ENCODE measurements at places on chromosomes 7 and 10.

DNA sequence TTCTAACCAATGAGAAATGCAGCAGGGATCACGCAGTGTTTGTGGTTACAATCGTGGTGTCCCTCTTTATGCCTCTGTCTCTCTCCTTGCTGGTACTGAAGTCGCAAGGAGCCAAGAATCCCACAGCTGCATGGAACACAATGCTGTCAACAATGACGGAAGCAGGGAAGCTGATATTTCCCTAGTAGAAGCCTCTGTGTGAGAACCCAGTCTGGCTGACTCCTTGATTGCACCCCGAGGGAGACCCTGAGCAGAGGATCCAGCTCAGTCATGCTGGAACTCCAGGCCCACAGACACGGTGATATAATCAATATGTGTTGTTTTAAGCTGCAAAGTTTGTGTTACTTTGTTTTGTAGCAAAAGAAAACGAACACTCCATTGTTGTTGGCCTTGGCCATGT lies 677.9 kb downstream of the PARD3 start:
- DNase-seq, result no peak

GRCh38 chr7:93817004-93817403 lies 73.5 kb downstream of the TFPI2 start:
- DNase-seq, result no peak

DNA sequence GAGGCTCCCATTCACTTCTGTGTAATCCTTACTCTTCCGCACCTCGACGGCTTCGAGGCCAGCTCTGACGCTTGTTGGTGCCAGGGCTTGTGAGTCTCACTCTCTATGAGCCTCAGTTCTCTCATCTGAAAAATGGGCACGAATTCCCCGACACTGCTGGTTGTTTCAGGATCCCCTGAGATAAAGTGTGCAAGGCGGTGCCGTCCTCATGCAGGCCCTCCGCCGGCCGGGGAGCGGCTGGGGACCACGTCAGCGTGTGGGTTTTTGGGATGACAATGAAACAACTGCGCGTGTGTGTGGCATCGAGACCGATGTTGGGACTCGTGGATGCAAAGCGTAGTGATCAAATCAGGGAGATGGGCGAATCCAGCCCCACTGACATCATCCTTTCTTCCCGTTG lies 75.6 kb downstream of the FOXL3 start:
- DNase-seq, result no peak

- no peak for DNase-seq
These were observed 702 bp downstream of the TMEM130 start for GRCh38 chr7:98869027-98869596.

GRCh38 chr10:115844591-115844990 lies 428.4 kb downstream of the GFRA1 start:
- DNase-seq, result no peak

DNA sequence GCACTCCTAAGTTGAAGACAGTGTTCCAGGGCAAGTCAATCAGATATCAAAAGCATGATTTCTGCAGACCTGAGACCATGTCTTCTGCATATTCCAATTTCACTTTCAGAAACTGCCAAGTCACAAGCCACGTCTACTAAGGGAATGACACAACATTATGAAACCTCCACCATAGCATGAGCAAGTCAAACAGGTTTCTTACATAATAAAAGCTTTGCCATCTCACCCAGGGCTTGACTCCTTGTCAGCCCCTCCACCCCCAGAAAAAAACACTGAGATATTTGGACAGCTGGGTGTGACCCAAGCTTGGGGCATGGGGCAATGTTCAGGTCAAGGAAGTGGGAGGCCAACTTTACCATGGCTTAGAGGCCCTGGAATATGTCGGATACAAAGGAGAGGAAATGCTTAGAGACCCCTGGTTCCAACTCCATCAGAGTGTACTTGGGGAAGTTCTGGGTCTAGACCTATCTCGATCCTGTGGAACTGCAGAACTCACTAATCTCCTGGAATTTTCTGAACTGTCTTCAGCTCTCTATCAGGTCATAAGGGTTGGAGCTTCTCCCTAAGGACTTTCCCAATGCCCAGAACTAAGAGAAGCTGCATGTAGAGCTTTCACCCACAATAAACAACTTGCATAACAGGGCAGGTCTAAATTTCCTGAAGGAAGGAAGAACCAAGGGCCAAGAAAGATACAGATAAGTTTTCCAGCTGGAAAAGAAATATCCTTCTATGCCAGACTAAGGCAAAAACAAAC lies 80.6 kb upstream of the NAMPT start:
- no peak for DNase-seq

DNA sequence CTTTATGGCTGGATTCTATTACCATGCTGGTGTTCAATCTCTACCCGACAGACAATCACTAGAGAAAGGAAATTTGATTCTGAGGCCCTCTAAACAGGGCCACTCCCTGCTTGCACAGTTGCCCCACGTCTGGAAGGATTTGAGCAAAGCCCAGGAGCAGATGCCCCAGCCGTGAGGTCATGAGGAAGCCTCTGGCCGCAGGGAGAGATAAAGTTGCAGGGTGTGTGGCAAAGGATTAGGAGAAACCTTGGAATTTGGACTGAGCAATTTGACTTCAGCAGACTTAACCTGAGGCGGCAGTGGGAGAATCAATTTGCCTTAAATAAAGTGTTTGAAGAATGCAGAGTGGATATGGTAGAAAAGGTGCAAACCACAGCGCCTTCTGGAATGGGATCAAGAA lies 40.2 kb upstream of the KLF6 start:
- no peak for DNase-seq

- no peak for DNase-seq
These were observed 114.8 kb upstream of the WDR11 start for GRCh38 chr10:120736377-120736776.

GRCh38 chr7:20456701-20457100 lies 126.0 kb downstream of the ITGB8 start:
- no peak for DNase-seq

DNA sequence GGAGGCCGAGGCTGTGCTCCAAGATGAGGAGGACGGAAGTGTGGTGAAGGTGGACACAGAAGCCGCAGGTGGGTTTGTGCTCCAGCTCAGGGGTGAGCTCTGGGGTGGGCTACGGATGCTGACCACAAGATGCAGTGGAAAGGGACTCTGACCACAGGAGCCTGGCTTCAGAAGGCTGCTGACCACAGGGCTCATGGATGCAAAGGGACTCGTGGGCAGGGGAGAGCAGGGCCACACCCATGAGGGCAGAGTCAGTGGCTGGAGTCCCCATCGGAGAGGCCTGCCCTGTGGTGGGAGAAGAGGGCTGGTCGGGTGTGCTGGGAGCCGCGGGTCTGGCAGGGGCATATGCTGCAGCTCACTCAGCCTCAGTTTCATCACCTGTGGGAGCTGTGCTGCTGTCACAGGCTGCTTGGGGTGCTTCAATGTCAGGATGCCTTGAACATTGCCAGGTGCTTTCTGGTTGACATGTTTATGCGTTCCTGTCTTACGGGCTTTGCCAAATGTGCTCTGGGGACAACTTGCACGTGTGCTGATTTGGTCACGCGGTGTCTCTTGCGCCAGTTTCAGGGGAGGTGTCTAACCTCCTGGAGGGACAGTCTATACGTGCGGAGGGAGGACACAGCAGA lies 13.7 kb downstream of the SCART1 start:
- no peak for DNase-seq

DNA sequence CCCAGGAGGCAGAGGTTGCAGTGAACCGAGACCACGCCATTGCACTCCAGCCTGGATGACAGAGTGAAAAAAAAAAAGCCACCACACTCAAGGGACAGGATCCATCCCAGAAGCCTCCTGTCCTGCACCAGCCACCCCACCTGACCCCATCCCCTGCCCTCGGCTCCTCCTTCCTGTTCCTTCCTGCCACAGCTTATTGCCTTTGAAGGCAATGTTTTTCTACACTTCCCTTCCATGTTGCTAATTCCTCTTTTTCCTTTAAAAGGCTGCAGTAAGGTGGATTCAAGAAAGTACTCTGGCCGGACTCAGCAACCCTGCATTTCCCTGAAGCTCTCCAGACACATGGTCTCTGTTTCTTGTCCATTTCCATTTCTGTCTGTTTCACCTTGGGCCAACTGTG lies 80.9 kb downstream of the FAM171A1 start:
- DNase-seq, result no peak

DNA sequence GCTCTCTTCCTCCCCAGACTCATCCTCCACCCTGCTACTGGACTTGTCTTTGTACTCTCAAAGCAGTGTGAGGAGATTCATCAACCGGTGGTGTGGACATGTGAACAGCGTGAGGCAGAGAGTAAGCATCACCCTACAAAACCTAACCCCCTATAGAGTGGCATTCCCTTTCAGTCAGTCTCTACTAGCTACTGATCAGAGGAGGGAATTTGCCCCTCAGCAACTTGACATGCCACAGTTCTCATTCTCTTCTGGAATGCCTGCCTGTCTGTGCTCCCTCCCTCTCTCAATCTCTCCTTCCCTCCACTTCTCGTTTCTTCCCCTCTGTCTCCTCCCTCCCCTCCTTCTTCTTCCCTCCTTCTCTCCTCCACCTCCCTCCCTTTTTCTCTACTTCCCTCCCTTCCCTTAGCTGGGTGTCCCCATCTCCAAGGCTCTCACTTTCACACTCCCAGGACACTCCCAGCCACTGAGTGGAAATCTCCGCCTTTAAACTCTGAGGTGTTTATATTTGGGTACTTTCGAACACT lies 24.6 kb downstream of the H2AZ2 start:
- DNase-seq, result no peak

DNA sequence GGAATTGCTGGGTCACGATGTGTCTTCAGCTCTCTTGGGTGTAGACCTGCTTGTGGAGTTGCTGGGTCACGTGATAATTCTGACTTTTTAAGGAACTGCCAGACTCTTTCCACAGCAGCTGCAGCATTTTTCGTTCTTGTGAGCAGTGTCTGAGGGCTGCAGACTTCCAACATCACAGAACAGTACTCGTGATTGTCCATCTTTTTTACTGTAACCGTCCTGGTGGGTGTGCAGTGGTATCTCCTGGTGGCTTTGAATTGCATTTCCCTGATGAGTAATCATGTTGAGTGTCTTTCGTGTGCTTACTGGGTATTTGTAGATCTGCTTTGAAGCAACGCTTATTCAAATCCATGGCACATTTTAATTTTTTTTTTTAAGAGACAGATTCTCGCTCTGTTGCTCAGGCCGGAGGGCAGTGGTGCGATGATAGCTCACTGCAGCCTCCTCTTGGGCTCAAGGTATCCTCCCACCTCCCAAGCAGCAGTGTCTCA lies 22.7 kb downstream of the INPP5A start:
- DNase-seq, result no peak

GRCh38 chr10:126917375-126917774 lies 12.1 kb downstream of the DOCK1 start:
- no peak for DNase-seq

- no peak for DNase-seq
These were observed 87.9 kb downstream of the ACTR3B start for GRCh38 chr7:152847386-152847908.

DNA sequence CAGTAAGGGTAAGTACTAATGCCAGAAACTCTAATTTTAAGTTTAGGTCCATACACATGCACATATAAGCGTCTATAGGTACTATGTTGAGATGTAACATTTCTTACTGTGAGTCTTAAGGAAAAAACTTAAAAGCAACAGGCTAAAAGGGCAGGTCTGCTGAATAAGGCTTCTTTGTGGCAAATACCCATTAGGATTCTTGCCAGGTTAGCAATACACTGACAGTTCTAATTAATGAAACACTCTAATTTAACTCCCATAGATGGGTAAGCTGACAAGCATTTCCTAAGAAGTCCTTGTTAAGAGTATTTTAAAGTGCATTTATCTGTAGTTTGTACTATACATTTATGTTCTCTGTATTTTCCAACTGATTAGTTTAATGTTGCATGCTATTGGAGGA lies 14.0 kb downstream of the SCRN1 start:
- no peak for DNase-seq

GRCh38 chr10:118635674-118636402 lies 40.4 kb upstream of the PRLHR start:
- DNase-seq, result no peak

- no peak for DNase-seq
These were observed 79.4 kb upstream of the IGFBP3 start for GRCh38 chr7:46000513-46000912.
